Suprapubic skin (tissue), 4 donors: ENCODE measurements at places on chromosomes 11 and 22.
A peak's percentile ranks its signal among the peaks of the same experiment; 100 is the strongest.

DNA sequence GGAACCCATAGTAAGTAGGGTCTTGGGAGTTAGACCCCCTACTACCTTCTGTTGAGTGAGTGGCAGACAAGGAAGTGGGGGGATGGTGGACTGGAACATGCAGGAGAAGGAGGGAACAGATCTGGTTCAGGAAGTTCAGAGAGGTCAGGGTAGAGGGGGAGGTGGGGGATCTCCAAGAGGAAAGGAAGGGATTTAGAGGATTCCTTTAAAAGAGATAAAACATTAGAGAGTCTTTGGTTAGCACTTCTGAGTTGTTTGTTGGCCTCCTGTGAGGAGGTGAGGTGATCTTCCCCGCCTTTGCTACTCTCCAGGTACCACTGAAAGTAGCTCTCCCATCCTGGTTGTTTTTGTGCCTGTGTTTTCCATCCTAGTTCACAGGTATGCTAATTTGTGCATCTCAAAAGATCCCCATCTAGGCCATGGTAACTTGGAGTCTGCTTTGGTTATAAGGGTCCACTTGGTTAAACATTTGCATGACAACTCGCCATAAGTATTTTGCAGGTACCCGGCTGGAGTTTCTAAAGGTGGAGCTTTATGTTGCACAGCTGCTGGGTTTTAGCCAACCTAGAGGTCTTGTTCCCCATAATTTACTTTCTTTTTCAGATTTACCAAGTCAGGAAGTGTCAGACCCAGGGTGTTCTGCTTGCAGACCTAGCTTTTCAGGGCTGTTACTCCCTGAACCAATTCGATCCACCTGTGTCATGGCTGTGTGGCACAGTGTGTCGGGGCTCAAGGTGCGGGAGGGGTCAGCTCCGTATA is 79.3 kb upstream of the SORL1 start:
- no peak for DNase-seq

DNA sequence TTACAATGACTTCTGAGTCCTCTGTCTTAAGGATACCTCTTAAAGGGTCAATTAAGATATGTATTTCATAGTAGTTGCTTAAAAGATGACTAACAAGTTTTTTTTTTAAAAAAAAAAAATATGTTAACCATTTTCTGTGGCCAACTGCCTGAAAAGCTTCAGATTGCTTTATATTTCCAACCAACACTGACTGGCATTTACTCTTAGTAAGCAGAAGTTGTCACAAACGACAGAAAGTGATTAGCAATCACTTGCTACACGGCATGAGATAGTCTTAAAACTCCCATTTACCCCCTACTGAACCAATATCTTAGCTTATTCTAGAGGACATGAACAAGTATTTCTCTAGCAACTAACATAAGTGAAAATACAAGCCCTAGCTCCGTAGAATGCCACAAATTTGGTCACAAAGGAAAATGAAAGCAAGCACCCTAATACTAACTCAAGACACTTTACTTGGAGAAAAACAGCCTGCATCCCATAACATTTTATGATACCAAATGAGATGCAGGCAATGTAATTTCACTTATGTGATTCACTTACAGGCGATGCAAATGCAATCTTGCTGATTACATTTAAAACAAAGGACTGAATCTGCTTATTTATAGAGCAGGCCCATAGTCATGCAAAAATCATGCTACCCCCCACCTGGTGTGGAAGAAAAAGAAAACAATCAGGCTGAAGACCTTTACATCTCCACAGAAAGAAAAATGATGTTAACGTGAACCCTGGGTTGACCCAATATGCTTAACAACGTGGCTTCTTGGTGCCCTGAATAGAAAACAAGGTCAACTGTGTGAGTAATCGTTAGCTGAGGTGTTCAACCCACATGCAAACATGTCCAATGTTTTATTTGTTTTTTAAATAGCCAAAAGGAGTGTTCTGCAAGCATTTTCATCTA is 25.7 kb downstream of the MPPED2 start:
- DNase-seq, result no peak

- no peak for DNase-seq
Observed at GRCh38 chr11:2882396-2883110, 3.0 kb downstream of the CDKN1C start.

DNA sequence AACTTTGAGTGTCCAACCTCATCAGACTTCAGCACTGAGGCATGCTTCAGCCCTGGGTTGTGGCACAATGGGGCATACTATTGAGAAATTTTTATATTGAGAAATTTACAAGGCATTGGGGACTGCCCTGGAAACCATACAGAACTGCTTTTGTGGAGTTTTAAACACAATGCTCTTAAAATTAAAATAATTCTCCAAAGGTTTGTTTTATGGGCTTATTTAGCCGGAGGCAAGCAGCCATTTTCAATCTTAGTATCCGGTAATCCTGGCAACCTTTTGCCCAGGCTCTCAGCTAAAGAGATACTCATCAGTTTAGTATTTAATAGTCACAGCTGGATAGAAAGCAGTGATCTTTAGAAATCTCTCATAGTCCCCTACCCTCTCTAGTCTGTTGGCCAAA is 3.1 kb upstream of the EXPH5 start:
- DNase-seq, result no peak

GRCh38 chr11:113261709-113262475 is 52.5 kb upstream of the TTC12 start:
- no peak for DNase-seq

- DNase-seq, result no peak
Observed at GRCh38 chr22:26941896-26942636, 284.7 kb downstream of the MIAT start.

DNA sequence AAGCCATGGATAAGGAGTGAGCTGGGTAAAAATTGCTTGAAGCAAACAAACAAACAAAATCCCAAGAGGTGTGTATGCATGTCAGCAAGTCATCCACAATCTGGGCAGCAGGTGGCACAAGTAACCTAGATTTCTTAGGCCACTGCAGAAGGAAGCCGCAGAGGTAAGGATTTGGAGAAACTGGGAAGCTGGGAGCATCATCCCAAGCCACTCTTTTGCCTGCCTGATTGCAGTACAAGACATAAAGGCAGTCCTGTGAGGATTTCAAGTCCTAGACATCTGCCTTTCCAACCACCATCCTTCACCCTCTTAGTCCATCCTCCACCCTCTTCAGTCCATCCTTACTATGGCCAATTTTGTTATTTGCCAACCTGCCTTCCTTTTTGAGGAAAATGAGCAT is 67.2 kb upstream of the BMAL1 start:
- no peak for DNase-seq

GRCh38 chr22:36223504-36223903 is 15.8 kb downstream of the APOL2 start:
- DNase-seq, result no peak

DNA sequence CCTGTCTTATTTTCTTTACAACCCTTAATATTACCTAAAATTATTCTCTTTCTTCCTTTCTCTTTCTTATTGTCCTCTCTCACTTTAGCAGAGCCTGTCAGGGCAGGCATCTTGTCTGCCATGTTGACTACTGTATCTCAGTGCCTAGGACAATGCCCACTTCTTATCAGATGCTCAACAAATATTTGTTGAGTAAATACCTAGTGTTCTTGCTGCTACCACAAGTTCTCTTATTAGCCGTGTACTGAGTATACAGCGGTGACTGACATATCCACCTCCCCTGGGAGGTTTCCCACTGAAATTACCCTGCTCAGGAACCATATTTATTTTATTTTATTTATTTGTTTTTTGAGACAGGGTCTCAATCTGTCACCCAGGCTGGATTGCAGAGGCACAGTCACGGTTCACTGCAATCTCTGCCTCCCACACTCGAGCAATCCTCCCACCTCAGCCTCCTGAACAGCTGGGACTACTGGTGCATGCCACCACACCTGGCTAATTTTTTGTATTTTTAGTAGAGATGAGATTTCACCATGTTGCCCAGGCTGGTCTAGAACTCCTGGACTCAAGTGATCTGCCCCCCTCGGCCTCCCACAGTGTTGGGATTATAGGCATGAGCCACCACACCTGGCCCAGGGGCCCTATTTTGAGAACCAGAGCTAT is 6.7 kb downstream of the HPX start:
- no peak for DNase-seq

GRCh38 chr11:123740787-123741158 is 687 bp downstream of the ZNF202 start:
- no peak for DNase-seq

DNA sequence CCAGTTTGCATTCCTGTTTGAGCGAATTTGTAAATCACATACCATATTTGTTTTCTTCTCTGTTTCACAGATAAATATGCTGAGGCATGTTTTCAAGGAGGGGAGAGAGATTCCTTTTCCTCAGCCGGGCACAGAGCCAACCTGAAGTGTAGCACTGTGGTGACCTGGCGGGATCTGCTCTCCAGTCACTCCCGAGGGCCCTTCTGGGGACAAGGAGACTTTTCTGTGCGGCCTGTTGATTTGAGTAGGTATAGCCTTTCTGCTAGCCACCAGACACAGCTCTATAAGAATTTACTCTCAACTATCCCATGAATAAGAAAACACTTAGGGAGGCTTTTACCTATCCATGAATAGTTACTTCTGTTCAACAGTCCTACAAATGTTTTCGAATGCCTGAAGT is 63.5 kb upstream of the FDX1 start:
- DNase-seq, result no peak

- DNase-seq, result no peak
Observed at GRCh38 chr11:76096552-76096951, 109.8 kb downstream of the WNT11 start.

DNA sequence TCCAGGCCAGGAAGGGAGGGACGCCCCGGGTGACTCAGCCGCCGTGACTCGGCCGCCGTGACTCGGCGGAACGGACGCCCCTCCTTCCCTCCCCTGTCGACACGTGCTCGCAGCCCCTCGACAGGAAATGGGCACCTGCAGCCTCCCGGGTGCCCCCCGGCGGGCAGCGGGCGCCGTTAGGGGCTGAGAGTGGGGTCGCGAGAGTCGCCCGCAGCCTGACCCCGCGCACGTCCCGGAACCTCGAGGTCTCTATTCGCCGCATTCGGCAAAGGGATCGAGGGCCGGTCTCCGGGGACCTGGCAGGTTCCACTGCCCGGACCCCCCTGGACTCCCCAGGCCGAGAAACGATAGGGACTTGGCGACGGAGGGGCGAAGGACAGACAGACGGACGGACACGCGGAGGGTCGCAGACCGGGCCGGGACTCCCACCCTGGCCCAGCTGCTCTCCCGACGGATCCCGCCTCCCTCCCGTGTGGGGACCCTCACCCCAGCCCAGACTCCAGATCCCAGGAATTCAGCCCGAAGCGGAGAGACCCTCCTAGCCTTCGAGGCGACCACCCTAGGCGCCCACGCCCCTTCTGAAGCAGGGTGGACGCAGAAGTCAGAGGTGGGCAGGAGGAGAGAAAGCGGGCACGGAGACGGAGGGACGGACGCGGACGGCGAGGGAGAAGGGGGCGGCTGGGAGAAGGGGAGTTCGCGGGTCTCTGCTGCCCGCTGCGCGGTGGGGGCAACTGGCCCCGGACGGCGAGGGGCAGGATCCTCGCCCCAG is 648 bp downstream of the FOSL1 start:
- peak; percentile 86 for DNase-seq

GRCh38 chr22:24093855-24094254 is 82.8 kb downstream of the CABIN1 start:
- peak; percentile 43 for DNase-seq

DNA sequence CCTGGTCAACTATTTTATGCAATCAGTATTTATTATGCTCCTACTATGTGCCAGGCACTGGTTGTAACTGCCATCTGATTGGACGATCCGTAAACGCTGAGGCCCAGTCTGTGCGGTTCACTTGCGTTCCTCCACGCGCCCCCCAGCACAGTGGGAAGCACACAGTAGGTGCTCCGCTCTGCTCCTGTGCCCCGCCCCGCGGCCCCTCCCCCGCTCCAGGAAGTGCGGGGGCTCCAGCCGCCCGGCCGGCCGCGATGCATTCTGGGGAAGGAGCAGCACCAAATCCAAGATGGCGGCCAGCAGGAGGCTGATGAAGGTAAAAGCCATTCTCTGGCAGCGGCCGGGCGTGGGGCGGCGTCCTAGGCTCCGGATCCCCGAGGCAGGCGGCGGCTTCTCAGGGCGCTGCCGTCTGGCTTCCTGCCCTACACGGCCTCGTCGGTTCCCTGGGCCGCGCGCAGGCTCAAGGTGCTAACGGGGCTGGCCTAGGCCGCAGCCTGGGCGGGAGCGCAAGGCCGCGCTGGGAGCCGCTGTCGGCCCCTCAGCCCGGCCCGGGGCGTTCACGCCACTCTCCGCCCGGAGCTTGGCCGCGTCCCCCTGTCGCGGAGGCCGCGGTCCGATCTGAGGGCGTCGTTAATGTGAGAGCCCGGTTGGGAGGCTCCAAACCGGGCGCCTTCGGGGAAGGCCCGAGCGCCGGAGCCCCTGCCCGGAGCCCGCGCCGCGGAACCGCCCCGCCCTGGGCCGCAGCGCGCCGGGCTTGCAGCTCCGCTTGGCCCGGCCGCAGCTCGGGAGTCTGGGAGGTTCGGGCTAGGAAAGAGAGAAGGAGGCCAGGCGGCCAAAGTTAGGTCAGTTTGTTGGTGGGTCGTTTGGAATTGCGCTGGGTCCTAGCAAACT is at the start of gene UBE2L3:
Gene UBE2L3, plus strand, starts transcription at position 259 of the 891 bp plus-strand sequence. Its CDS starts 31 bp downstream, at position 290.
- peak; percentile 89 for DNase-seq

GRCh38 chr11:115080923-115081680 is 402.8 kb downstream of the NXPE2 start:
- no peak for DNase-seq

GRCh38 chr22:44574057-44574639 is 76.1 kb upstream of the RTL6 start:
- DNase-seq, result peak; percentile 70

DNA sequence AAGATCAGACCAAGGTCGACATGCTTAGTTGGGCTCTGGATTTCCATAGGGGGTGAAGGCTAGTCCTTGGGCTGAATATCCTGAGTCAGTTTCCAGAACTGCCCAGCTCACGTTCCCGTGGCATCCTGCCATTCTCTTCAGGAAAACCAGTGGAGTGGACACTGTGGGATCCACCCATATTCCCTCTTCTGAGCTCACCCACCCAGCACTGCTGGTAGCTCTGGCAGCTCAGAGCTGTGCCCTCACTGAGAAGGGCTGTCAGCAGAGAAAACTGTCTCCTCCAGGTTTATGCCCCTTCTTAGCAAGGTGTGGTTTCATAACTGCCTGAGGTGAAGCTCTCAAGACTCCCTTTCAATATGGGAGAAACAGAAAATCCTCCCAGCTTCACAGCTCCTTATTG is 111.7 kb downstream of the GGTLC2 start:
- no peak for DNase-seq

- no peak for DNase-seq
Observed at GRCh38 chr11:62179995-62180394, 10.0 kb upstream of the SCGB1D1 start.

- no peak for DNase-seq
Observed at GRCh38 chr11:130581646-130582045, 133.2 kb downstream of the ADAMTS15 start.

- DNase-seq, result no peak
Observed at GRCh38 chr11:37946155-37946766, 1348.2 kb upstream of the RAG2 start.

GRCh38 chr11:14304601-14305000 is 54.4 kb downstream of the RRAS2 start:
- DNase-seq, result no peak

- DNase-seq, result peak; percentile 77
Observed at GRCh38 chr11:121464352-121464946, 11.7 kb upstream of the SORL1-AS1 start.
